Activated T-cell treated with anti-CD3 and anti-CD28 coated beads, Interleukin-2, amount 50 U/mL, for 1 hour (primary cell): ENCODE measurements at places on chromosomes 5 and 9.

GRCh38 chr9:125246261-125246667, 5.1 kb upstream of the HSPA5 start:
- no peak for DNase-seq

DNA sequence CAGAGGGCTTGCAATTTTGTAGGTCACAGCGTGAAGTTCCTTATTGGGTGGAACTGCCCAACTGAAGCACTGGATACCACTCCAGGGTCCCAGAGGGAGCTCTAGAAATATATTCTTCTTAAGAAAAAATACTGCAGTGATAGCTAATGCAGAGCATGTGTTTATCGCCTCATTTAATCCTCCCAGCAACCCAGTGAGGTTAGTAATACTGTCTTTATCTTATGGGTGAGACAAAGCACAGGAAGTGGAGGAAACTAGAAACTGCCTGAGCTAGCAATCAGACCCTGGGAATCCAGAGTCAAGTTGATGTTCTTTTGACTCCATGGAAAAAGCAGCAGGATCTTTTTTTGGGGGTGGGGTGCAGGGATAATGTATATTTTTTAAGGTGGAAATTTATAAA, 153.3 kb downstream of the PJA2 start:
- no peak for DNase-seq

- no peak for DNase-seq
These were observed 190.6 kb upstream of the MSX2 start for GRCh38 chr5:174533751-174534241.

DNA sequence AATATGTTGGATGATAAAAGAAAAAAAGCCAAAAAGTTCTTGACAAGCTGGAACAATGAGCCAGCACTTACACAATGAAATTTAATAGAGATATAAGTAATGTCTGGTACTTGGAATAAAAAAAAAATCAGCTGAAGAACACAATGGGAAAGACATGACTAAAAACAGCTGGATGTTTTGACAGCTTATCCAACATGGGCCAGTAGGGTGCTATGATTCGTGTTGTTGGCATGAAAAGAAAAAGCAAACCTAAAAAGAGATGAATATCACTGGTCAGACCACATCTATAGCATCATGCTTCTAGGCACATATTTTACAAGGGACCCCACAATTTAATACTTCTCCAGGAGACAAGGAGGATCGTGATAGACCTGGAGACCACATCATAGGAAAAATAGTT, 175.3 kb downstream of the ARL15 start:
- DNase-seq: no peak

DNA sequence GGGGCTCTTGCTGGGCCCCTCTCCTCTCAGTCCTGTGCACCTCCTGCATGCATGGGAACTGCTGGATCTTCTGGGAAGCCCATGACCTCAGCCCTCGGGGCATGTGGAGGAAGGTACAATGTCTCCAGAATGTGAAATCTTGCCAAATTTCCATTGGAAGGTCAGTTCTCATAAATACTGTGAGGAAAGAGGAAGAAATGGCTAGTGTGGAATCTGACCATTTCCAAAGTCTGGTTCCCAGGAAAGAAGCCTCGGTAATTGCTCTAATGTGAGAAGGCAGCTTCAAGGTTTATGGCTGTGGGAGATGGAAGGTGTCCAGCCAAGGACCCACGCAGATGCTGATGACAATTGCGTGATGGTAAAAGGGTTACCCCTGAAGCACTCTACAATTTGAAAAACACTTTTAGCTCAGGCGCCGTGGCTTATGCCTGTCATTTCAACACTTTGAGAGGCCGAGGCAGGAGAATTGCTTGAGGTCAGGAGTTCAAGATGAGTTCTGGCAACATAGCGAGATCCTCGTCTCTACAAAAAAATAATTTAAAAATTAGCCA, 8.1 kb upstream of the IL17B start:
- DNase-seq: no peak

DNA sequence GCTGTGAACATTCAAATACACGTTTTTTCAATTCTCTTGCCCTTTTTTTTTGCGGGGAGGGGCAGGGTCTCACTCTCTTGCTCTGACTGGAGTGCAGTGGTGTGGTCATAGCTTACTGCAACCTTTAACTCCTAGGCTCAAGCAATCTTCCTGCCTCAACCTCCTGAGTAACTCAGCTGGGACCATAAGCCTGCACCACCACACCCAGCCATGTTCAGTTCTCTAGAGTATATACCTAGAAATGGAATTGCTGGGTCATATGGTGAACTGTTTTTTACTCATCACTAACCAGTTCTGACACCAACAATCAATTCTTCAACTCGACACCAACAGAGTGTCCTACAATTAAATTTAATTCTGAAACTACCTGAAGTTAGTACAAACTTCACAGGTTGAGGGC, 85.5 kb upstream of the ZNF169 start:
- DNase-seq: no peak

GRCh38 chr9:97983589-97984187, 547 bp downstream of the ANP32B start:
- DNase-seq: peak; percentile 77

GRCh38 chr5:2848619-2849018, 97.1 kb upstream of the IRX2 start:
- no peak for DNase-seq
